ENCODE measurements at places on chromosomes 11 and 22.

DNA sequence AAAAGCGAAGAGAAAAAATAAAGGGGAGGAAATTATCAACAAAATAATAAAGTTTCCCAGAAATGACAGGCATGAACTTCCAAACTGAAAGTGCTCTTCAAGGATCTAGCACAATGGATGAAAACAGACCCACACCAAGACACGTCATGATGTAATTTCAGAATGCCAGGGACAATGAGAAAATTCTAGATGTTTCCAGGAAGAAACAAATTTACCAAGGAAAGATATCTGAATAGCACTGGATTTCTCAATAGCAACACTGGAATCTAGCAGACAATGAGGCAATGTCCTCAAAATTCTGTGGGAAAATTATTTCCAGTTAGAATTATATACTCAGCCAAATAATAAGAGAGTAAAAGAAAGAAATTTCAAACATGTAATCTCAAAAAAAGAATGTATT, 46.0 kb downstream of the DENND5A start:
- DNase-seq = no peak

DNA sequence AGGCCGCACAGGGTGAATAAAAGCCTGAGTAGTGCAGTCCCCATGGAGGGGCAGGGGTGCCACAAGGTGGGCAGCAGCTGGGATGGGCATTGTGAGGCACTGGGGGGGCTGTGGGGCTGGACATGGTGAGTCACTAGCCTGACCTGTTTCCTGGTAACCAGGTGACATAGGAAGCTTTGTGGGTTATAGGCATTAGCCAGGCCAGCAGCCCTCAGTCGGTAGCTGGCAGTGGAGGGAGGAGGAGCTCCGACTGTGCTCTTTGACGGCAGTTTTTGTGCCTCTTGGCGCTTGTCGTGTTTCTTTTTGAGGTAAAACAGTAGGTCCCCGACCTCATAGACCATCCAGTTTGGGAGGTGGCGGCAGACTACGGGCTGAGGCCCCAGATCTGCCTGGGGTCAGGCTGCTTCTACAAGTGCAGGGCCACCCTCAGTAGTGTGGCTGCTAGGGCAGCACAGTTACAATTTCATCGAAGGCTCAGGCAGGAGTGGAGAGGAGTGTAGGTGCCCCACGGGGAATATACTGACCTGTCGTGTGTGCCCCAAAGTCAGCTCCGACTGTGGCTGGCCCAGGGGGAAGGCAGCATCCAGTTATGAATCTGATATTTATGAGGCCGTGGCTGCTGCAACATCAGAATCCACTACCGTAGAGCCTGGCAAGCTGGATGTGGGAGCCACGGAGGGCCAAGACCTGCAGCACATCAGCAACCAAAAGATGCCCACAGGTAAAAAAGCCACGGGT, 107.7 kb downstream of the CRYBB2 start:
- no peak for DNase-seq

DNA sequence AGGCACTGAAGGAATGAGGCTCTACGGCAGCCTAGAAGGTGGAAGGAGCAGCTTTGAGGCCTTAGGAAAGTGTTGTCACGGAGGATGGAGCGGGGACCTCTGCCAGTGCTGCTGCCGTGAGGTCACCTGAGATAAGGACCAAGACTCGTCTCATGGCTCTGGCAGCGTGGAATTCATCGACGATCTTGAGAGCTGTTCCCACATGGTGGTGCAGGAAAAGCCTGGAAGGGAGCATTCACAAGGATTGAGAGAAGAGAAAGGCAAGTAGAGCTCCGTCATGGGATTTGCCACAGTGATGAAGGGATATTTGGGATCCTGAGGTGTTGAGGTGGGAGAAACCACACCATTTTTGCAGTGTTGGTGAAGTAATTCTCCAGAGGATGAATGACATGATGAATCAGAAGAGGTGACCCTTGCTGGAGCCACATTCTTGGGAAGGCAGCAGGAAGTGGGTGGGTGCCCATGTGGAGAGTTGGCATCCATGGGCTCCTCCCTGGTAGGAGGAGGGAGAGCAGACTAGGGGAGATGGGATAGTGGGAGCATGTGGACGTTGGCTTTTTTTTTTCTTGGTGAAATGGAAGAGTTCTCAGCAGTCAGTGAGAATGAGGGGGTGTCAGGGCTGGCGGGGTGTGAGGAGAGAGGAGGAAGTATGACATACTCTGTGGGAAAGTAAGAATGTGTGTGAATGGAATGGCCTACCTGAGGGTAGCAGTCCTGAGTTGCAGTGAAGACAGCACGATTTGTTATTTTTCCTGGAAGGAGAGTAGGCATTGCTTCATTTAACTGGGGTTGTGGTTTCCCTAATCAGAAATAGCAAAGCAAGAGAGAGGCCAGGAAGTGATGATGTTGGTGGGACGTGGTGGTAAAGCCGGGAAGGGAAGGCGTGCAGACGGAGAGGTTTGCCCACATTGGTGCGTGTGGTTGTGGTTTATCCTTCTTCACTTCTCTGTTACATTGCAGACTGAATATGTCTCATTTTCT, 11.1 kb downstream of the PPP6R3 start:
- DNase-seq = no peak

DNA sequence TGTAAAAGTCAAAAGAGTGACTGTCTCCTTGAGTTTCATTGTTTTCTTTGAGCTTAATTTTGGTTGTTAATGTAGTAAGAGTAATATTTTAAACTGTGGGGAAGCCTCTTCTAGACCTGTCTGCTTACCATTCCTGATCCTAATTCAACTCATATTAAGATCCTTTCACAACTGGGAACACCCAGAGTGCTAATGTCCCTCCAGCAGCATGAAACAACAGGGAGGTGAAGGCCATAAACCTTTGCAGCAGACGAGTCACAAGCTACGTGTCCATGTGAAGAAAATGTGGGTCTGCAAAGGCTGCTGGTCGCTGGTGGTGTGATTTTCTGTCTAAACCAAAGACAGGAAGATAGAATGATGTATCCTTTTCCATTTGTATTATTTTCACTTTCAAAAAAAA, 152.5 kb downstream of the ETS1 start:
- DNase-seq = no peak

DNA sequence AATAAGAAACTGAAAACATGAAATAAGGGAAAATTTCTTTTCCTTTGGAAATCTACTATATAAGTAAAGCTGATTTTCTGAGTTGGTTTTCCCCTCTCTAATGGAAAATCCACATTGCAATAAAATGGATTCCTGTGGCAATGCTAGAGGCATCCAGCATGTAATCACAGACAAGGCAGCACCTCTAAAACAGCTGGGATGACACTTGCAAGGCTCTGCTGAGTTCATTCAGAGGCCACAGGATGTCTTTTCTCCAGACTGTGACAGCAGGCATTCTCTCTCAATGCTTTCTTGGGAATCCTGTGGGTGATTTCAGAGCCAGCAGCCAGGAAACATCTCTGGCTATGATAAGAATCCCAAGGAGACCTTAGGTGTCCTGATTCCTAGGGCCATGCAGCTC, 201.3 kb upstream of the BLID start:
- DNase-seq = no peak

DNA sequence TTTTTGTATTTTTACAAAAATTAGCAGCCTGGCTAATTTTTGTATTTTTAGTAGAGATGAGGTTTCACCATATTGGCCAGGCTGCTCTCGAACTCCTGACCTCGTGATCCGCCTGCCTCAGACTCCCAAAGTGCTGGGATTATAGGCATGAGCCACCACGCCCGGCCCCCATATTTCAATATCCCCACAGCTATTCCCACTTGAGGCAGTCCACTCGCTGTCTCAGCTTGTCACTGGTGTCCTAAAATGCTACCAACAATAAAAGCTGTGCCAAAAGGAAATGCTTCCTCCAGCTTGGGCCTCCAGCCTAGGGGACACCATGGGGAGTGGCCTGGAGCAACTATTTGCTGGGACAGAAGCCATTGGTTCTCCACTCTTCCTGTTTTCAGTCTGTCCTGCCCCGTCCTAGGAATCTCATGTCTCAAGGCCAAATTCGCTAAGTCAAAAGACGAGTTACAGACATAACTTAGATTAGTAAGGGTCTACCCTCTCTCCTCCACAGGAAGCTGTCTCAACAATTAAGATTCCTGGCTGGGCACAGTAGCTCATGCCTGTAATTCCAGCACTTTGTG, 7.3 kb upstream of the SPINDOC start:
- DNase-seq = no peak

GRCh38 chr11:121757480-121758125, 304.8 kb upstream of the SORL1-AS1 start:
- DNase-seq = no peak

- no peak for DNase-seq
Measured at GRCh38 chr11:79150320-79150719, 290.5 kb downstream of the TENM4 start.

DNA sequence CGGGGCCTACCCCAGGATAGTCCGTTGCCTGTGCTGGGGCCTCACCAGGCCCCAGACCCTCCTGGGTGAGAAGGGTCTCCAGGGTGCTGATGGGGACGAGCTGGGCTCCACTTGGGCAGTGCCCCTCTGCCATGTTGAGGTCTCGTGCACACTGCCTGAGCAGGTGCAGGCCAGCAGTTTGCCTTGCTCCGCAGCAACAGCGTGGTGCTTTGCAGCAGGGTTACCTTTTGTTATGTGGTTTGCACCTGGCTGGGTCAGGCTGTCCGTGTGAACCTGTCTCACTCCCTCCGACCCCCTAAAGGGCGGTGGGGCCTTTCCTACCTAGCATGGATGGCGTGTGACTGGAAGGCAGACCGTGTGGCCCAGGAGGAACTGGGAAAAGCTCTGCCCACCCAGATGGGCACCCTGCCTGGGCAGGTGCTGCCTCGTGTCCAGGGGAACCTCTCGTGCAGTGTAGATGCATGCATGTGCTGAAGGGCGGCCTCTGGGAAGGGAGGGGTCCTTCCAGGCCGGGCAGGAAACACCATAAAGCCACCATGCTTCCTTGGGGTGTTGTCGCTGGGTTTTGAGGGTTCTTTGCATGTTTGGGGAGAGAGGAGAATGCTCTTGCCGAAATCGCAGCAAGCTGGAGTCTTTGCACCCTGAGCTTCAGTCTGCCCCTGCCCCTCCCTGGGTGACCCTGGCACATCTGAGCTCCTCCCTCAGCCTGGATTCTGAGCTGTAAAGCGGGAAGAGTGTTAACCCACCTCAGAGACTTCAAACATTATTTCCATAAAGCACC, 75.4 kb upstream of the PPARA start:
- no peak for DNase-seq

GRCh38 chr11:204587-205109, 2.6 kb downstream of the BET1L start:
- DNase-seq = no peak

DNA sequence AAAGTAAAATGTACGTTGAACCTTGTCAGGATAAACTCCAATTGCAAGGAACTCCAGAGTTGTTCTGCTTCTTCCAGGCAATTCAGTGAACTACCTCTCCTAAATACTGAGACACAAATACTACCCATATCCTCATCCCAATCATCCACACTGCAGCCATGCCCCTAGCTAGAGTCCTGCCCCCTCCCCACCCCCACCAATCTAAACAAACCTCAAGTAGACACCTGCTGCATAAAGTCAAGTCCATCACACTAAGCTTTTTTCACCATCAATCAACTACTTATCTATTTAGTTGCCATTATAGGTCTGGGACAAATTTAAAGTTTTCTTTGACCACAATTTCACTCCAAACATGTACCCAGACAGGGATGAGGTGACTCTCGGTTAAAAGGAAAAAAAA, 93.2 kb upstream of the APOA1 start:
- DNase-seq = no peak

DNA sequence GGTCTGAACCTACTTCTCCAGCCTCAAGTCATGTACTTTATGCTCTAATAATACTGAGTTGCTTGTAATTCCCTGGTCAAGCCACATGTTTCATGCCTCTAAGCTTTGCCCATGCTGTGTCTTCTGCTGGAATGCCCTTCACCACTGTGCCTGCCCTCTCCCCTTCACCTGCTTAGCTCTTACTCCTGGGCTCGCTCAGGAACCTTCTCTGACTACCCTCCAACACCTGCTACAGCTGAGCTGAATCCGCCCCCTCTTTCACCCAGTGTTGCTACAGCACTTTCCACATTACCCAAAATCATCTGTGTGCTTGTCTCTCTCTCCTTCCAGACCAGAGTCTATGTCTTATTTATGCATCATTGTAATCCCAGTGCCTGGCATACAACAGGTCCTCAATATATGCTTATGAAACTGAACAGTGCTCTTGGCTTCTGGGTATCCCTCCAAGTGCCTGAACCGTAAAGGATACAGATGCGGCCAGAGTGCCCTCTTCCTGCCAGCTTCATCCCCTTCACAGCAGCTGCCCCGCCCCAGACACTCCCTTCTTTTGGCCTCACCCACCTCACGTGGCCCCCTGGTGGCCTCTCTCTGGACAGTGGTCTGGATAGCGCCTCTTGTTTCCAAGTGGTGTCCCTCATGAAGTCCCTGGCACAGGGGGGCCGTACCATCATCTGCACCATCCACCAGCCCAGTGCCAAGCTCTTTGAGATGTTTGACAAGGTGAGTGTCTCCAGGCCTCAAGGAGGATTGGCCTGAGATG, 7.1 kb downstream of the ABCG4 start:
- peak; percentile 53 for DNase-seq

DNA sequence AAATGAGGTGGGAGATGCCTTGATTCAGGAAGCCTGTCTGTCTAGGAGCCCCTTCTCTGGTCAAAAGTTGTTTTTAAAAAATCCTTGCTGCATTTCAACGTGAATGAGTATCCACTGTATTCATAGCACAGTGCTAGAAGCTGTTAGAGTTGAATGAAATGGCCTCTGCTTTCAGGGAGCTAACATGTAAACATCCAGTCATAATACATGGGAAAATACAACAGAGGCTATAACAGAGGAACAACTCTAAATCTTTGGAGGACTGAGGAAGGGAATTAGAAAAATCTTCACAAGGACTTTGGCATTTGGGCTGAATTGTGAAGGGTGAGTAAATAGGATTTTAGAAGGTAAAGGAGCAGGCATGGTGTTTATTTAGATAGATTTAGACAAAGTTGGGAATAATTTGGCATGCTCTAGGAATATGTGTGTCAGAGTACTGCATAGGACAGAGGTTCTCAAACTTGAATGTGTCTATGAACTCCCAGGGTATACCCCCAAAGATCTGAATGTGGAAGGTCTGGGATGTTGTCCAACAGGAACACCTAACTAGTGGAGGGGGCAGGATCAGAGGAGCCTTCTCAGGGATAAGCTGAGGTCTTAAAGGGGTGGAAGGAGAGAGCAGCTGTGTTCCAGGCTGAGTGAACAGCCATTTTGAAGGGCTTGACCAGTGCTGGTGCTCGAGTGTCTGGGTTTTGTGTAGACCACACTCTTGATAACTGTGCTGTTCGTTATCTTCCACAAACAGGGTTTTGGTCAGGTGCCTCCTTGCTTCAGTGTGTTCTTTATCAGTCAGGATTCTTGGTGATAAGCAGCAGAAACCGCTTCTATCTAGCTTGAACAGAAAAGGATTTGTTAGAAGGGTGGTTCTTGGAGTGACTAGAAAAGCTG, 12.7 kb downstream of the SREBF2 start:
- DNase-seq = no peak

- no peak for DNase-seq
Measured at GRCh38 chr11:13051257-13051656, 42.1 kb downstream of the RASSF10 start.

- DNase-seq = no peak
Measured at GRCh38 chr22:39090426-39091064, 6.5 kb upstream of the APOBEC3H start.

- no peak for DNase-seq
Measured at GRCh38 chr22:46965555-46966494, 203.4 kb downstream of the TBC1D22A start.
